Thymus (tissue), 14 donors: ENCODE measurements at places on chromosomes 12 and 14. TPM values are rescaled to one million over a fixed set of nuclear protein-coding genes. Genes with fewer than 3 reads are reported as not detected.

GRCh38 chr12:132285991-132286681, 43.3 kb downstream of the GALNT9 start:
- H3K4me3 ChIP-seq: no peak overlapping the region
- H3K27ac ChIP-seq: no peak overlapping the region
- no peaks in the 10 kb centered on the region for H3K36me3 ChIP-seq
- H3K4me1 ChIP-seq: peaks cover 14% of the 10 kb centered on the region
- DNase-seq: no peak

DNA sequence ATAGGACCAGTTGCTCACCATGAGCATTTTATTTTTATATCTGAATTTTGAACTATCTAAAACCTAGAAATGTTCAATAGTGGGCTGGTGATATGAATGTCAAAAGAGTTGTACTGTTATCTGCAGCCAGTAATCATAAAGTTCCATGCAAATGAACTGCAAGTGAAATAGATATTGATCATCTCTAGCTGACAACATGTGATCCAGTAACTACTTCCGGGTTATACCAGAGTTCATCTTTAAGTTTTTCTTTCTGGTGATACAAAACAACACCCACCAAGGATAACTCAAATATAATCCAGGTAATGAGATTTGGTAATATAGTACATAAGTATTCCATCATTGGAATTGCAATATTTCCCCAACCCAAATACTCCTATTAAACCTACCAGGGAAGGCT, 4.1 kb downstream of the IL26 start:
- no peak overlapping the region for H3K27ac ChIP-seq
- no peaks in the 10 kb centered on the region for H3K27me3 ChIP-seq
- no peak for DNase-seq
- H3K4me1 ChIP-seq: peaks cover 3% of the 10 kb centered on the region

CEBPE gene
- 0.87 TPM for polyA plus RNA-seq

SYNDIG1L gene
- polyA plus RNA-seq: 0.11 TPM

GRCh38 chr12:724194-724855, 28.1 kb upstream of the WNK1 start:
- H3K27ac ChIP-seq: peak overlapping the region; percentile 50
- H3K4me3 ChIP-seq: no peak overlapping the region
- peaks cover 62% of the 10 kb centered on the region for H3K4me1 ChIP-seq
- DNase-seq: peak; percentile 69
- no peaks in the 10 kb centered on the region for H3K36me3 ChIP-seq

DNA sequence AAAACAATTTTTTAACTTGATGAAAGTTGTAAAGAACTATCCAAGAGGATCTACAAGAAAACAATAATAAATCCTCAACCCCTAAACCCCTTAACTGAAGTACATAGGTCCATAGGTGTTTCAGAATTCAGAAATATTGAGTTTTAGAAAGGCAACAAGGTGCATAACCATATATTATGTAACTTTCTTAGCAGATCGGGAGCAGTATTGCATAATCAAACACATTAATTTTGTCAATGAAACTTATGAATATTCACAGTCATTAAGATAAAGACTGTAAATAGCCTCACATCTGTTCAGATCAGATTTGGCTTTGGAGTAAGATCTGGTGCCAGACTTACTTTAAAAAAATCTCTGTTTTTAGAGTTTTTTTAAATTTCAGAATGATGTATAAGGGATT, 647.1 kb upstream of the FLRT2 start:
- no peak for DNase-seq
- H3K27me3 ChIP-seq: no peaks in the 10 kb centered on the region
- H3K4me1 ChIP-seq: no peaks in the 10 kb centered on the region

DNA sequence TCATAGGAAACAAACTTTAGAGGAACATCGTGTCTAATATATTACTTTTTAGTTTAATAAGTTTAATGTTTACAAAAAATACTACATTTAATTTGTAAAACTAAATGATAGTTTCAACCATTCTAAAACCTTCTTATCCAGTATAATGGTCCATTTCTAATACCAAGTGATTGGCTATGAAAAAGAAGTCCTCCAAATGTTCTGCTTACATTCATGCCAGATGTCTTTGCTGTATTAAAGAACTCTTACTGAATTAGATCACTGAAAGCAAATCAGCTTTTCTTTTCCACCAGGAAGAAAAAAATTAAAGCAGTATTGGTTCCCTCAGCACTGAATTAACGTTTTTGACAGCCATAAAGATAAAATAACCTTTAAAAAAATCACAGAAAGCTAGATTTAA, 3.7 kb downstream of the NOVA1 start:
- H3K27me3 ChIP-seq: peaks cover 22% of the 10 kb centered on the region
- DNase-seq: no peak
- H3K27ac ChIP-seq: no peak overlapping the region
- H3K4me1 ChIP-seq: no peaks in the 10 kb centered on the region

GRCh38 chr12:108335349-108336119, 3.6 kb downstream of the CMKLR1 start:
- H3K27me3 ChIP-seq: no peaks in the 10 kb centered on the region
- no peak for DNase-seq
- no peak overlapping the region for H3K4me3 ChIP-seq
- H3K4me1 ChIP-seq: no peaks in the 10 kb centered on the region
- no peak overlapping the region for H3K27ac ChIP-seq

DNA sequence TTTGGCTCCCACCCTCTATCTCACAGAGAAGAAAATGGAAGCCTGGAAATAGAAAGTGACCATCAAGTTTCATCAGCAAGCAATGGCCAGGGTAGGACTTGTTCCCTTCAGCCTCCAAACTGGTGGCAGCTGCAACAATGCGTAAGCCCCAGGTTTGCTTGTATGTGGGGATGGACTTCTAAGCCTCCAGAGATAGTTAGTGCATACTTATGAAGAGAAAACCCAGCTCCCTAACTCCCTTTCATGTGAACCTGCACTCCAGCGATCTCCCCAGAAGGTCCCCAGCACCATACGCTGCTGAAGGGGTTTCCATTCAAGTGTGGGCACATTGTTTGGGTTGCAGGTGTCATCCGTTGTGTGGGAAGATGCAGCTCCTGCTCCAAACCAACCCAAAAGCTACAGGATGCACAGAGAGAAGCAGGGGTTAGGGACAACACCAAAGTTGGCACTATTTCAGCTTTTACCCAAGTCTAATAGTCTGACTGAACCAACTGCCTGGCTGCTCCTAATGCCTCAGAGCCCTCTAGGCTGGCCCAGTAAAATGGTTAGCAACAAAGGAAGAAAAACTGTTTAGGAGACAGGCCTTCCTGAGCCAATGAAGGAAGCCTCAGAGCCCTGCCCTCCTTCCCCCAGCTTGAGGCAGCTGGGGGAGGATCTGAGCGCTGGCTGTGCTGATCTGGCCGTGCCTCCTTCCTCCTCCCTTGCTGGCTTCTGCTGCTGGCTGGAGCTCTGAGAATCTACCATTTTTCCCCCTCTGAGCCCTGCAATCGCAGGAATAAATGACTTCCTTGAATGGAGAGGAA, 12.3 kb downstream of the ZFP36L1 start:
- DNase-seq: peak; percentile 66
- H3K4me3 ChIP-seq: peak overlapping the region; percentile 2
- peaks cover 34% of the 10 kb centered on the region for H3K4me1 ChIP-seq
- peak overlapping the region; percentile 83 for H3K27ac ChIP-seq
- no peaks in the 10 kb centered on the region for H3K36me3 ChIP-seq

TAS2R7 gene
- not detected for polyA plus RNA-seq

- H3K4me1 ChIP-seq: no peaks in the 10 kb centered on the region
- H3K36me3 ChIP-seq: no peaks in the 10 kb centered on the region
- H3K4me3 ChIP-seq: no peak overlapping the region
- no peaks in the 10 kb centered on the region for H3K27me3 ChIP-seq
These were observed 676 bp downstream of the SERPINA3 start for GRCh38 chr14:94612580-94613554.

PROX2 gene
- 0.09 TPM for polyA plus RNA-seq

RSRC2 gene
- 112 TPM for polyA plus RNA-seq

PTPRR gene
- 0.21 TPM for polyA plus RNA-seq

DNA sequence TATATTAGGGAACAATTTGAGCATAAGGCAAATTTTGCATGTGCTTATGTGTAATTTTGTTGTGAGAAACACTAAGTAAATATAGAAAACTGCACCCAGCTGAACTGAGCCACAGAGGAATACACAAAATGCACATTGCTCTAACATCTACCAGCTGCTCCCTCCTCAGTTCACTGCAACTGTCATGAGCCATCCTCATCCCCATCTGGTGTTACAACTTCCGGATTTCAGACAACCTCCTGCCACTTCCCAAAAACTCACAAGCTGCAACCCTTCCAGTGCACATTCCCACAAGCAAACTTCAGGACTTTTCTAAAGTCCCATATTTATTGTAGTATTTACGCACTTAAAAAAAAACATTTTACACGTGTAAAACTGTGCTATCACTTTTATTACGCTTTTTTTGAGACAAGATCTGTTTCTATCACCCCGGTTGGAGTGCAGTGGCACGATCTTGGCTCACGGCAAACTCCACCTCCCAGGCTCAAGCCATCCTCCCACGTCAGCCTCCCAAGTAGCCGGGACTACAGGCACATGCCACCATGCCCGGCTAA, 169.1 kb upstream of the TBX3 start:
- H3K27me3 ChIP-seq: no peaks in the 10 kb centered on the region
- H3K36me3 ChIP-seq: no peaks in the 10 kb centered on the region
- H3K4me3 ChIP-seq: no peak overlapping the region
- DNase-seq: no peak

SMCO3 gene
- polyA plus RNA-seq: 0.09 TPM

DNA sequence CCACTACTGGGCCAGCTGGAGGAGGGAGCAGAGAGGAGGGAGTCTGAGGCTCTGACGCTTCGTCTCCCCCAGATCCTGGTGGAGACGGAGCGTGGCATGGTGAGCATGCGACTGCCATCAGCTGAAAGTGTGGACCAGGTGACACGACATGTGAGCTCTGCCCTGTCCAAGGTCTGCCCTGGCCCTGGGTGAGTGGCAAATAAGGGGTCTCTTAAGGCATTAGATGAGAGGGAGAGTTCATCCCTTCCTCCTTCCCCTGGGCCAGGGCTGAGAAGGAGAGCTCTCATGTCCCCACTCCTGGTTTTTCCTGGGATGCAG, 2.5 kb downstream of the CARMIL3 start:
- H3K4me3 ChIP-seq: no peak overlapping the region
- no peak for DNase-seq
- H3K27ac ChIP-seq: no peak overlapping the region
- H3K27me3 ChIP-seq: peaks cover 33% of the 10 kb centered on the region

GRCh38 chr12:30458453-30458852, 237.2 kb downstream of the IPO8 start:
- H3K27ac ChIP-seq: no peak overlapping the region
- no peak overlapping the region for H3K4me3 ChIP-seq
- H3K36me3 ChIP-seq: no peaks in the 10 kb centered on the region
- no peak for DNase-seq
- H3K27me3 ChIP-seq: no peaks in the 10 kb centered on the region
- no peaks in the 10 kb centered on the region for H3K4me1 ChIP-seq

- no peaks in the 10 kb centered on the region for H3K4me1 ChIP-seq
- H3K27me3 ChIP-seq: no peaks in the 10 kb centered on the region
- H3K27ac ChIP-seq: no peak overlapping the region
- no peak overlapping the region for H3K4me3 ChIP-seq
- no peak for DNase-seq
- no peaks in the 10 kb centered on the region for H3K36me3 ChIP-seq
These were observed 35.8 kb downstream of the DAO start for GRCh38 chr12:108915632-108916133.

DNA sequence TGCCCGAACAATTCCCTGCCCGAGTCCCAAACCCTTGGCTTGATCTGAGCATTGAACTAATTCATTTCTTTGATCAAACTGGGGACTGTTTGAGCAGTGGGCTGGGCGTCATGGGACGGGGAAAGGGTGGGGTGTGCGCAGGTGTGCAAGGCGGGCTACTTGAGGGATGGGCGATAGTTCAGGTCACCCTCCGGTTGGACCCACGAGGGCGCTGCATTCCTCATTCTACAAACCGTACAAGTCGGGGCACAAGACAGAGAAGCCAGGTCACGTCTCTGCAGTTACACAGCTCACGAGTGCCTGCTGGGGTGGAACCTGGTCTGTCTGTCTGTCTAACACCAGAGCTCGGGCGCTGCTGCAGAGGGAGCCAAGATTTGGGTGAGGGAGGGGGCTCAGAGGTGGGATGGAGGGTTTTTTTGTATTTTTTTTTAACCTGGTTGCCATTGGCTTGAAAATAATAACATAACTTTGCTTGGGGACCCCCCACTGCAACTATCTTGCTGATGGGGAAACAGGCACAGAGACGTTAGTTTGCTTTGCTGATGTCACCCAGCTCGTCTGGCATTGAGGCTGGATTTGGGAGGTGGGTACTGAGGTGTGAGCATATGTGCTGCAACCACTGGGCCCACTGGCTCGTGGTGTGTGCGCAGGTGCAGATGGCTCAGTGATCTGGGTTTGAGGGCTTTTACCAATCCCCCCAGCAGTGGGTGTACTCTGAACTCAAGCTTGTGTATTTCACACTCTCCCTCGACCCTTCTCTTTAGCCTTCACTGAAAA, 7.6 kb upstream of the RTL1 start:
- H3K36me3 ChIP-seq: no peaks in the 10 kb centered on the region
- H3K27ac ChIP-seq: no peak overlapping the region
- no peaks in the 10 kb centered on the region for H3K4me1 ChIP-seq
- H3K27me3 ChIP-seq: no peaks in the 10 kb centered on the region
- no peak overlapping the region for H3K4me3 ChIP-seq

DNA sequence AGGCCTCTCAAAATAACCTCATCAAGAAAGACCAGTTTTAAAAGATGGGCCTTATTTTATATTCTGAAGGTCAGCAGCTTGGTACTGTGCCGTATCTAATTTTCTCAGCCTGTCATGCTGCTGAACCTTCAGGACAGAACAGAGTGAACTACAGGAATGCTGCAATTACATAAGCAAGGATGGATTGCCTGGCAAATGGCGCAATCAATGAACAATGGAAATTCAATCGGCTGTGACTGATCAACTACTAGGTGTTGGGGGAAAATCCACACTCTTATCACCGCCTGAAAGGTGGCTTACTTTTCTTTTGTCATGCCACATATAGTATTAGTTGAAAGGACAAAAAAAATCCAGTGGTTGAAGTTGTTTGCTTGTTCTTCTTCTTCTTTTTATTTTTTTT, 8.5 kb downstream of the ACSS3 start:
- H3K4me1 ChIP-seq: no peaks in the 10 kb centered on the region
- no peaks in the 10 kb centered on the region for H3K27me3 ChIP-seq
- no peak overlapping the region for H3K4me3 ChIP-seq
- H3K36me3 ChIP-seq: no peaks in the 10 kb centered on the region
- H3K27ac ChIP-seq: no peak overlapping the region

CLEC6A gene
- polyA plus RNA-seq: 0.02 TPM

GRCh38 chr14:69518289-69519101, 34.0 kb downstream of the PLEKHD1 start:
- DNase-seq: no peak
- no peaks in the 10 kb centered on the region for H3K36me3 ChIP-seq
- peak overlapping the region; percentile 40 for H3K27ac ChIP-seq
- H3K27me3 ChIP-seq: peaks cover 13% of the 10 kb centered on the region
- H3K4me3 ChIP-seq: no peak overlapping the region
- H3K4me1 ChIP-seq: no peaks in the 10 kb centered on the region

SMCO2 gene
- 2.6 TPM for polyA plus RNA-seq

- no peak overlapping the region for H3K27ac ChIP-seq
- no peaks in the 10 kb centered on the region for H3K4me1 ChIP-seq
These were observed 1.3 kb downstream of the TRAF3 start for GRCh38 chr14:102778338-102779083.

RESF1 gene
- 323 TPM for polyA plus RNA-seq
